ENCODE measurements at places on chromosomes 11 and 22.

DNA sequence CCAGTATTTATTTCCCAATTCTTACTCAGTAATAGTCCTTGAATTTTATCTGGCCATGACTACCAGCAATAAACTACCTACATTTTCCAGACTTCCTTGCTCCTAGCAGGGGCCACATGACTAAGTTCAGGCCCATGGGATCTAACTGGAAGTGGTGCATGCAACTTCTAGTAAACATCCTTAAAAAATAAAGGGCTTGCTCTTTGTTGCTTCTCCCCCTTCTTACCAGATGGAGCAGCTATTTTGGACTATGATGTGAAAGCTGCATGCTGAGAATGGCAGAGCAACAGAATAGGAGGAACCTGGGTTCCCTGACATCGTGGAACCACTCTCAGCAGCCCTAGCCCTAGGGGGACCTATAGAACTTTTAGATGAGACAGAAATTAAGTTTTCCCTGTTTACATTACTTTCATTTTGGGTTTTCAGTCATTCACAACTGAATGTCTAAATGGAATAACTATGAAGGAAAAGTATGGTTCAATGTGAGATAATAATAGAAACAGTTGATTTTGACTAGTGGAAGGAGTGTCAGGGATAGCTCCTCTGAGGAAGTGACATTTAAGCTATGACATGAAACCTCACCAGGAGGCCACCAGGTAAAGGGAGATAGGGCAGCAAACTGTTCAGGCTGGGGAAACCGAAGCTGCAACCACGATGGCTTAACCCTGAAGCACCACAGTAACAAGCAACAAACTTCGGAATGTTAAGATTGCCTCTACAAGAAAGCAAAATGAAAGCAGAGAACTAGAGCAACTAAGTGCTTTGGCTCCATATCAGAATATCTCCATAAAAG is 48.9 kb downstream of the PHF21A start:
- DNase-seq, result no peak

DNA sequence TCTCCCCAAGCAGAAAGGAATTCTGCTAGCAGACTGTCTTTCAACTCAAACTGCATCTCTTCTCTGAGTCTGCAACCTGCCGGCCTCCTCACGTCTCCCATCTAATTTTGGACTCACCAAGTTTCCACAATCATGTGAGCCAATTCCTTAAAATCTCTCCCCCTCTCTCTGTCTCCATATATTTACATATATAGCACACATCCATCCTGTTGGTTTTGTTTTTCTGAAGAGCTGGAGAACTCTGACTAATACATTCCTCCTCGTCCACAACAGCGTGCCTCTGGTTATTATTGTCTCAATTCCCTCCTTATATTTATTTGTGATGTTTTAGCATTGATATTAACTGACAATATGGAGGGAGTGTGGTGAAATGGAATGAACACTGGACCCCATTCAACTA is 29.6 kb upstream of the FJX1 start:
- DNase-seq, result no peak

DNA sequence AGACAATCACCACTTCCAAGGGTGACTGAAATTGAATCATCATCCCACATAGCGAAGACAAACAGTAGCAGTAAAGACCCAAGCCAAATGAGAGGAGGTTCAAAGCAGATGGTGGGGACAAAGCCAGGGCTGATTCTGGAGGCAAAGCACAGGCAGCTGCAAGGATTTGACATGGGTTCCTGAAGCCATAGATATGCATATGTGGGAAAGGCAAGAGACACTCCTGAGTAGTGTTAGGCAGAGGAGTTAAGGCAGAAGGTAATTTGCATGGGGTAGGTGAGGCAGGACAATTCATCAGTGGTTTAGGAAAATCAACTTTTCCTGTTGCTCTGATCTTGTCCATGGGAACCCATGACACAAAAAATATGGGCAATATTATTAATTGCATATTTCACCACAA is 462.8 kb downstream of the FAM181B start:
- no peak for DNase-seq

DNA sequence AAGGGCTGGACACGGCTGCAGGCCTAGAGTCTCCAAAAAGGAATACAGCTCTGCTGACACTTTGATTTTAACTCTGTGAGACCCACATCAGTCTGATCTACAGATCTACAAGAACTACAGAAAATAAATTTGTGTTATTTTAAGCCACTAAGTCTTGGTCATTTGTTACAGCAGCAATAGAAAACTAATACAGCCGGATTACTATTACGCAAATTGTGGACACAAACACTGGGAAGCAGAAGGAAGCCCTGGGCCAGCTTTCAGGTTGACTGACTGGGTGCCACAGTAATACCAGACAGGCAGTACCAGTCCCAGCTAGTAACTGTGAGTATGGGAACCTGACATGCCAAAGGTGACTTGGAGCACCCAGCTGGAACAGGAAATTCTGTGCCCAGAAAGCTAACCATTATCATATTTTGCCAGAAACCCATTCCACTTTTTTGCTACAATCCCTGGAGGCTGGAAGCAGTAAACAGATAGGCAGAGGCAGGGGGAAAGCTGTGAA is 13.4 kb downstream of the SLC25A17 start:
- no peak for DNase-seq

GRCh38 chr11:57745206-57745605 is 3.9 kb downstream of the SELENOH start:
- no peak for DNase-seq

- no peak for DNase-seq
These were observed 3.6 kb upstream of the LMO1 start for GRCh38 chr11:8267280-8267679.

- DNase-seq, result no peak
These were observed 817.4 kb downstream of the NTM start for GRCh38 chr11:132187814-132188213.

DNA sequence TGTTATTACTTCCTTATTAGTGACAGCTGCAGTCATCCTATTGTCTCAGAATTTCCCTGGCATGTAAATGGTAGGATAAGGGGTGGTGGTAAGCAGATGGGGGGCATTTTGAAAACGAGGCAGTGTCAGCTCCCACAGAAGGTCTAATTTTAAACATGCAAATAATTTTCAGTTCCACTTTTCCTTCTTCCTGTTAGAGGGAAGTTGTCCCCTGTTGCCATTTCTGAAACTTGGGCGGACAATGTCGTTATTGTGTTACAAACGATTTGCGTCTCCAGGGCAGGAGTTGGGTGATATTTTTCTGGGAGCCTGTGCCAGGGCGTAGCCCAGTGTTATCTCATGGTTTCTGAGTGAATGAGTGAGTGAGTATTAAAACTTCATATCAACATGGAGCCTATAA is 7.4 kb downstream of the PTPRJ start:
- DNase-seq, result no peak

DNA sequence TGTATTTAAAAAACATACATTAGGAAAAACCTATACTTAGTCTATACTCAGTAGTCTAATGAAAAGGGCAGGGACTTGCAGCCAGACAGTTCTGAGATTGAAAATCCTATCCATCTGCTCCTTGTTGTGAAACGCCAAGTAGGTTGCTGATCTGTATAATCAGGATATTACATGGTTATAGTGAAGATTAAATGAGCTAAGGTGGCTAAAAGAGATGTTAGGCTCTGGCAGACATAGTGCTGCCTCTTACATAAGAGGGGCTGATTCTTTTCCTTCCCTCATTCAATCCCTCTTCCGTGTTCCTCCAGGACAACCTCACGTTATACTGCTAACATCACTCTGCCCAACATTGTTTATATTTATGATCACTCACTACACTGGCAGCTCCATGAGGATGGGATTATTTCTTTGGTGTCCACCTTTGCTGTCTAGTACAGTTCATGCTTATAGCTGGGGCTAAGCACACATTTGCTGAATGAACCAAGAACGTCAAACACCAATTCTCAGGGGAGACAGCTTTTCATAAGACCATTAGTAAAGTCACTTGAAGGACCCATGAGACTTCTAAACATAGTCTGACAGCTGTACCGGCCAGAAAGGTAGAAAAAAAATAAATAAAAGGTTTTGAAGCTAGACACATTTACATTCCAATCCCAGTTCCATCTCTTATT is 46.3 kb downstream of the GAB2 start:
- DNase-seq, result no peak

- DNase-seq, result no peak
These were observed 102.2 kb downstream of the MICAL3 start for GRCh38 chr22:17921871-17922821.

DNA sequence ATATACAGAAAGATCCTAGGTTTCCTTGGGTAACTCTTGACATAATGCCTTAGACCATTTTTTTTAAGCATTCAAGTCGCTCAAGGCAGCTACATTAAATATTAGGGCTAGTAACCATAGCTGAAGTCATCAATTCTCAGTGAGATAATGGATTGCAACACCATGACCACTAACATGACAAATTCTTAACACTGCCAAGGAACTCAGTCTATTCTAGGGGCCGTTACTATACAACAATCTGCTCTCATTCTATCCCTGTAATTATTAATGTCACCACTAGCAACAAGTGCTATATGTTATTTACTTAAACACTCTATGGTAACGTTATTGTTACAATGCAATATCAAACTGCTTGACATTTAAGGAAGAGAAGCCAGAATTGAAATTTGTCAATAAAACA is 3.2 kb upstream of the STK33 start:
- DNase-seq, result no peak

DNA sequence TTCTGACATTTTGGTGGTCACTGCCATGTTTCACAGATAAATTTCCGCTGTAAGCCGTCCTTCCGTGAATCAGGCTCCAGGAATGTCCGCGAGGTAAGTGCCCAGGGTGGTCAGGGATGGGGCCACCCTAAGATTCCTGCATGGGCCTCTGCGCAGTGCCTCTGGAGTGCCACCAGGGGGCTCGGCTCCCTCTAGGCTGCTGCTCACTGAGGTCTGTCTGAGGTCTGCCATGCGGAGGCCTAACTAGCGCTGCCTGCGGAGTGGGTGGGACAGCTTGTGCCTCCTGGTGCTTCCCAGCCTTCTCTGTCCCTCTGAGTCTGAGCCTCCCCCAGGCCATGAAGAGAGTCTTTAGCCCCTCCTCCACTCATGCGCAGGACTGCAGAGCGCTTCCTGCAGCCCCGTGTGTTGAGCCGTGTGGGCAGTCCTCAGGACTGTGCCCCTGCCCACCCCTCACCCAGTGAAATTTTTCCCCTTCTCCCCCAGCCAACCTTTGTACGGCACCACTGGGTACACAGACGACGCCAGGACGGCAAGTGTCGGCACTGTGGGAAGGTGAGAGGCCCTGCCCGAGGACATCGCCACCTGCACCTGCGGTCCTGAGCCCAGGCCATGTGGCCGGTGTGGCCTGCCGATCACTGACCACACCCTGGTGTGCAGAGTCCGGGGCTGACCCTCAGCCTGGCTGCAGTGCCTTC is 11.9 kb upstream of the MDK start:
- DNase-seq, result peak; percentile 71

GRCh38 chr11:67371911-67372320 is 1.5 kb downstream of the CLCF1 start:
- DNase-seq, result no peak

DNA sequence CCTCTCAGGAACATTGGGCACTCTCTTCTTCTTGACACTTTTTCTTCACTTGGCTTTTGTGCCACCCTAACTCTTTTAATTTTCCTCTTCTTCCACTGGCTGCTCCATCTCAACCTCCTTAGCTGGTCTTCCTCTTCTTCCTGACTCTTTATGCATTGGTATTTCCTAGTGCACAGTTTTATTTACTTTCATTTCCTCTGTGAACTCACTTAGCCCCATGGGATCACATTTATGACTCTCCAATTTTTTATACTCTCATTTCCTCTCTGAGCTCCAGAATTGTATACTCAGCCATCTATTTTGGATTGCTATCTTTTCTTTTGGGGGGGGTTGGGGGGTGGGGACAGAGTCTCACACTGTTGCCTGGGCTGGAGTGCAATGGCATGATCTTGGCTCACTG is 38.5 kb upstream of the LARGE1 start:
- DNase-seq, result no peak

- DNase-seq, result no peak
These were observed 43.7 kb downstream of the GDPD5 start for GRCh38 chr11:75481922-75482606.

DNA sequence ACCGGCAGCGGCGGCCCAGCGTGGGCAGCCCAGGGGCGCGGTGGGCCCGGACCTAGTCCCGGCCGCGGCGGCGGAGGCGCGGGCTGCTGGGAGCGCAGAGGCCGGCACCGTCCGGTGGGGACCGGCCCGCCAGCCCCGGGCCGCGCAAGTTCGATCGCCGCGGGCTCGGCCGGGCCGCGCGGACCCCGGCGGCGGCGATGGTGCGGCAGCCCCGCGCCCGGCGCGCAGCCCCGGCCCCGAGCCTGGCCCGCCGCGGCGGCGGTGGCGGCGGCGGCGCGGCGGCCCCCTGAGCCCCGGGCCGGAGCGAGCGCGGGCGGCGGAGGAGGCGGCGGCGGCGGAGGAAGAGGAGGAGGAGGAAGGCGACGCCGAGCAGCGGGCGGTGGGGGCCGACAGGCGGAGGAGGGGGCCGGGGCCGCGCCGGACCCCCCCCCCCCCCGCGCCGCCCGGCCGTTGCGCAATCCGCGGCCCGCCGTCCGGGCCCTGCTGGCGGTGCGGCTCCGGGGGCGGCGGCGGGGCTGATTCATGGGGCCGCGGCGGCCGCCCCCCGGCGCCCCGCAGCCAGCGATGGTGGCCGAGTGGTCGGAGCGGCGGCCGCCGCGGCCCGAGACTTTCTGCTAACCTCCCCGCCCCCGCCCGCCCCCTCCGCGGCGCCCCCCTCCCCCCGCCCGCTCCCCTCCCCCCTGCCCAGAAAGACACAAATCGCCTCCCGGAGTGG is 1251.9 kb downstream of the BRD1 start:
- DNase-seq, result no peak

GRCh38 chr11:10450462-10451425 is 4.3 kb upstream of the AMPD3 start:
- peak; percentile 63 for DNase-seq

DNA sequence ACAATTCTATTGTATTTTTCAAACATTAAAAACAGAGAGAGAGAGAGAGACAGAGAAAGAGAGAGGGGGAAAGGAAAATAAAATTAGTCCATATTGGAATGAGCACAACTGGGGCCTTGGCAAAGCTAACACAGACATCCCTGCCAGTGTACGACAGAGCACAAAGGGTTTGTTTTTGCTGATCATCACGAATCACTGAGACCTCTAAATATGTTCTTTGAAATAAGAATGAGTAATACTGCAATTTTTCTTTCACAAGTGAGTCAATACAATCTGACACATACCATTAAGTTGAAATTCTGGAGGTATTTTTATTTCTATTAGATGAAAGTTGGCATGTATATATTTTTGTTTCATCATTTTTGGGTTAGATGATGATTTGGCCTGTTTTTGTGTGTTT is 27.0 kb upstream of the LRRC4C start:
- no peak for DNase-seq

GRCh38 chr11:64908766-64909165 is 8.2 kb downstream of the ATG2A start:
- no peak for DNase-seq

DNA sequence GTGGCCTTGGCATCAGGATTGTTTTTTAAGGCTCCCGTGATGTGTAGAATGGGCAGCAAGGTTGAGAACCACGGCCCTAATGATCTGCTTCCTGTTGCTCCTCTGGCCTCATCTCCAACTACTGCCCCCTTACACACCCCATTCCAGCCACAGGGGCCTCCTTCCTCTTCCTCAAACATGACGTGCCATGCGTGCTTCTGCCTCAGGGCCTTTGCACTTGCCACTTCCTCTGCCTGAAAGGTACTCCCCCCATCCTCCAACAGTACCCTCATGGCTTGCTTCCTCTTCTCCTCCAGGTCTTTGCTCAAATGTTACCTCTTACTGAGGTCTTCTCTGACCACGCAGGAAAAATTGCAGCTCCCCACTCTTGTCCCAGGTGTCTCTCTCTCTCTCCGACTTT is 93.9 kb upstream of the CSNK2A3 start:
- no peak for DNase-seq

Data from stimulated activated CD4-positive, alpha-beta T cell treated with anti-CD3 and anti-CD28 coated beads, Interleukin-2, amount 100 ng/mL, for 24 hours (primary cell).